ENCODE measurements at places on chromosomes 5 and 9.

DNA sequence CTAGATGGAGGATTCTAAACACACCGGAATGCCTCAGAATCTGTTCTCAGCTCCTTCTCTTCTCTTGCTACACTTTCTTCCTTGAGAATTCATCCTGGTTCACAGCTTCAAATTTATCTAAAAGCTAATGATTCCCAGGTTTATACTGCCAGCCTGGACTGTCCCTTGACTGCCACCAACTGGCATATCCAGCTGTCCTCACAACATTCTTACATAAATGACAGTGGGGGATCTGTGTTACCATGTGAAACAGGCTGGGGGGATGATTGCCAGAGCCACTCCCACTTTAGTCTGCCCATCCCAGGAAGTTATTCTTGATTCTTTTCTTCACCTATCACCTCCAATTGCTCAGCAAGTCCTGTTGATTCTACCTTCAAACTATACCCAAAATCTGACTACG lies 27.2 kb upstream of the ZFR start:
- peak; percentile 26 for DNase-seq

GRCh38 chr5:119820016-119820415 lies 190.7 kb downstream of the FAM170A start:
- no peak for DNase-seq

DNA sequence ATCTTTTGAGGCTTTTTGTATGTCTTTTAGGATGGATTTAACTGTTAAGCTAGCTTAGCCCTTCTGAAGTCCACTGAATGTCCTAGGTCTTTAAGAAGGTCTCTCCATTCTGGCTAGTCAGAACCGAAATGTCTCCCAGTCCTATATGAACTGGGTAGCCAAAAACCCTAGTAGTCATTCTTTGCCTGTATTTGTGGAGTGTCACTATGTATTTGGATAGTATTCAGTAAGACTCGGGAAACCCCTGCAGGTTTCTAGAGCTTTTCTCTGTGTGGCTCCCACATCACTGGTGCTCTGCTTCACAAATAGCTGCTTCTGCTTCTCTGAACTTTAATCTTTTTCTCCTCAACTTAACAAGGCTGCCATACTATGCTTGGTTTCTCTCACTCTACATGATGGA lies 68.0 kb downstream of the RIC1 start:
- DNase-seq: no peak

GRCh38 chr5:57736716-57737115 lies 254.1 kb upstream of the ACTBL2 start:
- no peak for DNase-seq

DNA sequence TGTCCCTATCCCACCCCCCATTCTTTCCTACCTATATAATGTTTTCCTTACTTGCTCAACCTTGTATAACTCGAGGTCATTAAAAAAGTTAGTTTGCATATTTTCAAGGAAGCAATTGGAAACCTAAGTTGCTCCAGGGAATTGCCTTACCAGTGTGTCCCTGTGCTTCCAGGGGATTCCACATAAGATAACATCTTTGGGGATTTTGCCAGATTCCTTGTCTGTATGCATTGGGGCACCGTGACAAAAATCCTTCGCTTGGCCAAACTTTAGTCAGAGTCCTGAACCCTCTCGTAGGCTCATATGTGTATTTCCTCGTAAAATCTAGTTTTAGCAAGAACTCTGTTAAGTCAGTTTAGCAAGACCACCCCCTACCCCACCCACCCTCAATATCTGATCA lies 14.7 kb upstream of the OSMR start:
- DNase-seq: no peak

DNA sequence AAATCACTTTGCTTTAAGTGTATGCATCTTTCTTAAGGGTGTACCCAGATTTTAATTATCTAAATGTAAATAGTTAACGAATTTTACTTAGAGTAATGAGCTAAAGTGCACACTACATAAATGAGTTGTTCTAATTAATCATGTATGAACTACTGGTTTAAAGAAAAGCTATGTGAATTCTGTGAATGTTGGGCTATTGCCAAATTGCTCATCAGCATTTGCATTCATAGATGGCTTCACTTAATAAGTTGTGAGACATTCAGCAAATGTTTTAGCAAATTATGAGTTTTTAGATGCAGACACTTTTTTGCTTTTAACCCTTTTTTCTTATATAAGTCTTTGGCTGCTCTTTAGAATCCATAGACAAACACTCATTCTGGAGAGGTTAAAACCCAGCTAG lies 175.7 kb downstream of the PBX3 start:
- DNase-seq: no peak

DNA sequence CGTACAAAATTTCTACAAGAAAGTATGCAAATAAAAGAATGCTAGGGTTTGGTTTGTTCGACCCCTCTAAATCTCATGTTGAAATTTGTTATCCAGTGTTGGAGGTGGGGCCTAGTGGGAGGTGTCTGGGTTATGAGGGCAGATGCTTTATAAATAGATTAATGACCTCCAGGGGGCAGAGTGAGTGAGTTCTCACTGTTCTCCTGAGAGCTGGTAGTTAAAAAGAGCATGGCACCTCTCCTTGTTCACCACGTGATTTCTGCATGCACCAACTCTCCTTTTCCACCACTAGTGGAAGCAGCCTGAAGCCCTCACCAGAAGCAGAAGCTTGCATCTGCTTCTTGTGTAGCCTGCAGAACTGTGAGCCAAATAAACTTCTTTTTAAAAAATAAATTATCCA lies 50.4 kb upstream of the FAM170A start:
- peak; percentile 84 for DNase-seq

- DNase-seq: no peak
These were observed 68.5 kb downstream of the GHR start for GRCh38 chr5:42491699-42492098.

GRCh38 chr9:69571032-69571431 lies 101.1 kb downstream of the APBA1 start:
- DNase-seq: peak; percentile 11

GRCh38 chr9:76575761-76576160 lies 116.8 kb downstream of the GCNT1 start:
- DNase-seq: no peak

- no peak for DNase-seq
These were observed 4.7 kb upstream of the GBGT1 start for GRCh38 chr9:133168432-133168831.

GRCh38 chr9:33721674-33722358 lies 73.5 kb upstream of the PRSS3 start:
- peak; percentile 90 for DNase-seq

GRCh38 chr9:111799915-111800526 lies 5.3 kb upstream of the SHOC1 start:
- no peak for DNase-seq

DNA sequence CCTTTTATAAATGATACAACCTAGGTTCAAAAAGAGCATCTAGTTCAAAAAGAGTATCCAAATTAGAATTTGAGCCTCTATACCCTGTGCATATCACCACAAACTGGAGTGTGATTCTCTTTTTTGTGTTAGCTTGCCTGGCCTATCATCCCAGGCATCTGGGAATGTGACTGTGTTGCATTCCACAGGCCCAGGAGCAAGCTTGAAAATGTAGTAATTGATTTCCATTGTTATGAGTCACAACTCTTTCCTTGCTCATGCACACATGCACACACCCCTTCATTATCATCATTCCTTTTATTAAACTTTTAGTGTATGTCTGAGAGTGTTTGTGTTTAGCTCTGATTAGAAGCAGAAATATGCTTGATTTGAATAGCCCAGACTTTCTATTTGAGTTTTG lies 75.2 kb downstream of the FCHO2 start:
- DNase-seq: no peak

- DNase-seq: peak; percentile 64
These were observed 25.1 kb upstream of the CD180 start for GRCh38 chr5:67221487-67222242.
